Gastrocnemius medialis (tissue), 4 donors: ENCODE measurements at places on chromosomes 3 and 15. TPM values are rescaled to one million over a fixed set of nuclear protein-coding genes. Genes with fewer than 3 reads are reported as not detected.
A peak's percentile ranks its signal among the peaks of the same experiment; 100 is the strongest.

MYZAP gene
- total RNA-seq: 9.4 TPM

GRCh38 chr3:23830869-23831484, 25.2 kb downstream of the UBE2E1 start:
- H3K27ac ChIP-seq: no peak overlapping the region
- peaks cover 50% of the 10 kb centered on the region for H3K4me1 ChIP-seq
- DNase-seq: no peak
- H3K36me3 ChIP-seq: no peaks in the 10 kb centered on the region
- no peaks in the 10 kb centered on the region for H3K27me3 ChIP-seq

GRCh38 chr3:182637350-182638110, 155.8 kb upstream of the ATP11B start:
- no peaks in the 10 kb centered on the region for H3K27me3 ChIP-seq
- no peak overlapping the region for H3K4me3 ChIP-seq
- no peaks in the 10 kb centered on the region for H3K36me3 ChIP-seq
- DNase-seq: no peak

TMEM45A gene
- total RNA-seq: 3.5 TPM

DNA sequence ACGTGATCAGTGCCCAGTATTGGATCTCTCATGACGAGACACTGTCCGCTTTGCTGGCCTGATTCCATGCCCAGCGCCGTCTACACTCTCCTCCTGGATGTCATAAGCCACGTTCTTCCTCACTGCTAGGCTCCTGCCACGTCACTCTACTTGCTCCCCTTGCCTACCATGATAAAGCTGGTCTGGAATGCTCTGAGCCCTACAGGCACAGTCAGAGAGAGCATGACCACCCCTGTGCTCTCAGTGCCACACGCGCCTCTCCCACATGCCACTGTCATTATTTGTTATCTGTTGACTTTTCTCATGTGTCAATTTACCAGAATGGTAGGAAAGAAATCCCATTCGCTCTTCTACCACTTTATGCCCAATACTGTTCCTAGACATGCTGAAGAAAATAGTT, 148.6 kb downstream of the ANO10 start:
- no peak overlapping the region for H3K4me3 ChIP-seq
- no peak overlapping the region for H3K27ac ChIP-seq
- no peaks in the 10 kb centered on the region for H3K27me3 ChIP-seq

- H3K36me3 ChIP-seq: no peaks in the 10 kb centered on the region
- no peaks in the 10 kb centered on the region for H3K4me1 ChIP-seq
- no peak overlapping the region for H3K4me3 ChIP-seq
- no peaks in the 10 kb centered on the region for H3K27me3 ChIP-seq
- no peak for DNase-seq
Observed at GRCh38 chr3:127441764-127442163, 148.8 kb downstream of the TPRA1 start.

DNA sequence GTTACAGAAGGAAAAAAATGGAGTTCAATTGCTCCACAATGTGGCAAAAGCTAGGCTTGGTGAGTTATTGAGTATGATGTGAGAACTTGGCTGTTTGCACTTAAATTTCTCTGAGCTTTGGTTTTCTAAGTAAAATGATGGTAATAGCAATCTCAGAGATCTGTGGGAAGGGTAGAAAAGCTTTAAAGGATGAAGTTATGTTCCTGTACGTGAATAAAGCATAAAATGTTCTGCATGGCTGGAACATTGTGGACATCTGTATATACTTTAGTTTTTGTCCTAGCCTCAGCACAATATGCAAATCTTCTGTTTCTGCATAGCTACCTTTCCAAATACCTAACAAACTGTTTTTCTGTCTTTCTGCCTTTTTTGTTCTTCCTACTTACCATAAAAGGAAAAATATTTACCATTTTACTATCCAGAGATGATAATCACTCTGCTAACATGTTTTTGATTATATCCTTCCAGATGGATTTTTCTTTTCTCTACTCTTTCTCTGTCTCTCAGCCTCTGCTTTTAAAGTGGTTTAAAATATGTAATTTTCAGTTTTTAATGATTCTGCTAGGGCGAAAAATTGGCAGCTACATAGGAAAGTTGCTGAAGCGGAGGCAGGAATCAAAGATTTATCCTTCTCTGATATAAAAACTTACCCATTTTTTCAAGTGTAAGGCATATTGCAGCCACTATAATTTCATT, 188.1 kb downstream of the FNDC3B start:
- no peak overlapping the region for H3K4me3 ChIP-seq
- H3K27me3 ChIP-seq: no peaks in the 10 kb centered on the region
- DNase-seq: no peak
- no peak overlapping the region for H3K27ac ChIP-seq

- H3K4me1 ChIP-seq: no peaks in the 10 kb centered on the region
- no peaks in the 10 kb centered on the region for H3K36me3 ChIP-seq
- no peak overlapping the region for H3K27ac ChIP-seq
- no peak overlapping the region for H3K4me3 ChIP-seq
Observed at GRCh38 chr15:65926899-65927298, 57.6 kb downstream of the RAB11A start.

DNA sequence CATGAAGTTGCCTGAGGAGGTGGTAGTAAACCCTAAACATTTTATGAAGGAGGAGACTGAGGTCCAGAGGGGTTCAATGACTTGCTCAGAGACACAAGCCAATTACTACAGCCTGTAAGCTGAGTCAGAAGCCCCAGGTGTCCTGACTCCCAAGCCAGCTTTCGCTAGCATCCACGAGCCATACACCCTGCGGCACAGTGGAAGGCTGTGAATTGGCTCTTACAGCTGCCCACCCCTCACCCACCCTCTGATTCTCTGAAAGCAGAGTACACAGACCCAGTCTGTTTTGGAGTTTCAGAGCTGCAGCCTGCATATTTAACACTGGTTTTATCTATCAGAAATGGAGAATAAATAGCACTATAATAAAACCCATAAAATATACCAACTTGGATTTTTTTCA, 253.4 kb downstream of the IGSF11 start:
- H3K4me3 ChIP-seq: no peak overlapping the region
- H3K27me3 ChIP-seq: no peaks in the 10 kb centered on the region
- H3K4me1 ChIP-seq: no peaks in the 10 kb centered on the region
- DNase-seq: no peak
- no peak overlapping the region for H3K27ac ChIP-seq
- H3K36me3 ChIP-seq: no peaks in the 10 kb centered on the region

- H3K4me3 ChIP-seq: no peak overlapping the region
- no peak for DNase-seq
- H3K27ac ChIP-seq: no peak overlapping the region
- H3K27me3 ChIP-seq: no peaks in the 10 kb centered on the region
- H3K4me1 ChIP-seq: no peaks in the 10 kb centered on the region
Observed at GRCh38 chr15:49468481-49468839, 45.4 kb downstream of the FGF7 start.

CPOX gene
- total RNA-seq: 25.6 TPM

- H3K36me3 ChIP-seq: no peaks in the 10 kb centered on the region
- peak overlapping the region; percentile 65 for H3K27ac ChIP-seq
- DNase-seq: peak; percentile 87
- peak overlapping the region; percentile 30 for H3K4me3 ChIP-seq
Observed at GRCh38 chr15:62896969-62897486, 145.5 kb upstream of the TPM1 start.

ALDH1L1 gene
- 43.5 TPM for total RNA-seq

SPATA12 gene
- not detected for total RNA-seq

GPX1 gene
- 75.2 TPM for total RNA-seq

PLXNA1 gene
- total RNA-seq: 27.9 TPM

PYGO1 gene
- total RNA-seq: 26.7 TPM

- H3K4me3 ChIP-seq: no peak overlapping the region
- DNase-seq: no peak
- H3K27ac ChIP-seq: no peak overlapping the region
- H3K4me1 ChIP-seq: no peaks in the 10 kb centered on the region
Observed at GRCh38 chr15:78110916-78111475, 18.6 kb downstream of the SH2D7 start.

DNA sequence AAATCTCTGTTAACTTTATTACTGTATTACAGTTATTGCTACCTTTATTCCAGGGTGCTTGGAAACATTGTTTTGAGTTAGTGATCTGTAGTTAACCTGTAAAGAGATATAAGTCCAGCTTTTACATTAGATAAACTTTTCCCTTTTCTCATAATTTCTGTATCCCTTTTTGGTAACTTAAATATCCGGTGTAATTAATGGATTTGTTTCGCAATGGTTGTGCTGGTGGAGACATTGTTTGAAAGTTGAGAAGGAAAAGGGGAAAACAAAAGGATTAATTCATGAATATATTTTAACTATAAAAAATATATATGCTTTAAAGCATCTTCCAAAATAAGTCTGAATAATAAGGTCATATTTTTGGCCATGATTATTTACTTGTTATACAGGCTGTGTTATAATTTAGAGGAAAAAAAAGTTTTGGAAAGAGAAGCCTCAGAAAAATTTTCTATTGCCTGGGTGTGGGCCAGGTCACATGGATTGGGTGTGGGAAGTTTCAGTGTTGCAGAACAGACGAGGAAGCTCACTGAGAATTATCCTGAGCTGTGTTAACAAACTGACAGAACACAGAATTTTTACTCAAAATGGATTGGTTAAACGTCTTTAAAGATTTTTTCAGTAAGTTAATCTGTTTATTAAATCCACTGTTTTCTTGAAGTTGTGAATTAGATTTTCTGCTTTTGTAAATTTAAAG, 27.7 kb upstream of the IL20RB start:
- no peak overlapping the region for H3K27ac ChIP-seq
- no peak overlapping the region for H3K4me3 ChIP-seq
- no peaks in the 10 kb centered on the region for H3K36me3 ChIP-seq
- peaks cover 24% of the 10 kb centered on the region for H3K4me1 ChIP-seq
- H3K27me3 ChIP-seq: no peaks in the 10 kb centered on the region
- peak; percentile 39 for DNase-seq

KLHL40 gene
- 320 TPM for total RNA-seq

RNU5B-1 gene
- not detected for total RNA-seq

TARS3 gene
- total RNA-seq: 63.1 TPM

DNA sequence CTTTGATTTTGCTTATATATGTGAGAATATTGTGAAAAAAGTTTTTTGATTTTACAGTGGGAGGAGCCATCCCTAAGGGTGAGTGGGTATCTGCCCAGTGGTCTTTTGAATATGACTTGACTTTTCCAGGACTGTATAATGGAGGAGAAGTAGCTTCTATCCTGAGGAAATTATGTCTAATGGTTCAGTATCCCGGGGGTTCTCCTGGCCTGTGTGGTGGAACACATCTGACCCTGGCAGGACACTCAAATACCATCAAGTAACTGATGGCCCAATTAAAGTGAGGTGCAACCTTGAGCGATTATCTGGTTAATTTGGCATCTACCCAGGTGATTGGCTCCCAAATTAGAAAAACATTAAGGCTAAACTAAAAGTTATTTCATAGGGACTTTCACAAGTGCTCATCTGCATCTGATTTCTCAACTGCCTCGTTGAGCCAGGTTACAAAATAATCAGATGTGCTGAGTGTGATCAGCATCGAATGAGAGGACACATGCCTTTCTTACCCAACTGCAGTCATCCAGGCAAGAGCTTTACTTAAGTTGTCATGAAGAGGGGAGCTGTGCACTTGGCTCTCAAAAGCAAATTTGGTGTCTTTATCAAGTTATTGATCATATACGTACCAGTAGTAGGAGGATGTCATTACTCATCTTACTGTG, 201.4 kb downstream of the IL5RA start:
- H3K27ac ChIP-seq: no peak overlapping the region
- H3K4me3 ChIP-seq: no peak overlapping the region
- no peaks in the 10 kb centered on the region for H3K4me1 ChIP-seq
- no peaks in the 10 kb centered on the region for H3K36me3 ChIP-seq
- no peak for DNase-seq

CD80 gene
- total RNA-seq: 0.13 TPM
